ENCODE measurements at places on chromosomes 5 and 9.

- DNase-seq = no peak
These were observed 108.7 kb upstream of the PRLR start for GRCh38 chr5:35339006-35339405.

DNA sequence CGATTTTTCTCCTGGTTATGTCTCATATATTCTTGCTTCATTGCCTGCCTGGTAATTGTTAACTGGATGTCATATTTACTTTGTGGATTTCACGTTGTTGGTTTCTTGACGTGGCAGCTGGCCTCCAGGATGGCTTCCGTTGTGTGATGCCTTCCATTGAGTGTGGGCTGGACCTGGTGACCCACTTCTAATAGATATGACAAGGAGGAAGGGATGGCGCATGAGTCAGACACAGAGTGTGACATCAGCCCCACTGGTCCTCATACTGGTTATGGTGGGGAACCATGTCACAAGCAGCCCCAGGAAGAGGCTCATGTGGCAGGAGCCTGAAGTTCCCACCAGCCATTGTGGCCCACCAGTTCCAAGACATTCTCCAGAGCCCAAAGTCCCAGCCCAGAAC is 6.4 kb upstream of the PAEP start:
- no peak for DNase-seq

GRCh38 chr5:154487541-154487940 is 9.5 kb upstream of the HAND1 start:
- DNase-seq = peak; percentile 88

DNA sequence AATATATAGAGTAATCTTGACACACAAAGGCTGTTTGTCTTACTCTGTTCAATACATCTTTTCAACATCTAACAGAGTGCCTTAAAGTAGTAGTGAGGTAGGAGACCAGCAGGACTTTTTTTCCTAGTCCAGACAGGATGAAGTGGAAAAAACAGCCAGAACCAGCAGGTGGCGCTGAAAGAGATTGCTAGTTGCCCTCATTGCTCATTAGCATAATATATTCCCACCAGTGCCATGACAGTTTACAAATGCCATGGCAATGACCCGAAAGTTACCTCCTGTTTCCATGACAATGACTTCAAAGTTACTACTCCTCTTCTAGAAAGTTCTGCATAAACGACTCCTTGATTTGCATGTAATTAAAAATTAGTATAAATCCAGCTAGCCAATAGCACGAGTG is 387.4 kb downstream of the ACTL7B start:
- DNase-seq = peak; percentile 8

GRCh38 chr5:174323878-174324281 is 278.4 kb downstream of the NSG2 start:
- peak; percentile 46 for DNase-seq

- DNase-seq = no peak
These were observed 8.0 kb downstream of the RGS3 start for GRCh38 chr9:113471566-113471965.

DNA sequence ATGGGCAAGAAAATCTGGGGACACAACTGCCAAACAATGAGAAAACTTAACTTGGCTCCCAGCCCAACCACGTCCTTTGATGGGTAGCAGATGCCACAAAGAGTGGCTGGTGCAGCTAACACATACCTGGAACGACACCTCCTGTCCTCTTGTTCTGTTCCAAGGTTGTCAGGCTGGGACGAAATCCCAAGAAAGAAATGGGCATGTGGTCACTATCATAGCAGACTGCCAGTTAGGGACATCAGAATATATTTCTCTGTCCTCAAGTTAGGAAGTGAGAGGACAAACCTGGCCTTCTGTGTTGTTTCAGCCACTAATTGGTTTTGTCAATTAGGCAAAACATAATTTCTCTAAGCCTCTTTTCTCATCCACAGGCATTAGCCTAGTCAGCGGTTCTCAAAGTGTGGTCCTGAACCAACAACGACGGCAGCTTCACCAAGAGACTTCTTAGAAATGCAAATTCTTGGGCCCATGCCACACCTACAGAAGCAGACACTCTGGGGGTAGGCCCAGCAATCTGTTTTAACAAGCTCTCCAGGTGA is 63.4 kb downstream of the RAPGEF1 start:
- no peak for DNase-seq

DNA sequence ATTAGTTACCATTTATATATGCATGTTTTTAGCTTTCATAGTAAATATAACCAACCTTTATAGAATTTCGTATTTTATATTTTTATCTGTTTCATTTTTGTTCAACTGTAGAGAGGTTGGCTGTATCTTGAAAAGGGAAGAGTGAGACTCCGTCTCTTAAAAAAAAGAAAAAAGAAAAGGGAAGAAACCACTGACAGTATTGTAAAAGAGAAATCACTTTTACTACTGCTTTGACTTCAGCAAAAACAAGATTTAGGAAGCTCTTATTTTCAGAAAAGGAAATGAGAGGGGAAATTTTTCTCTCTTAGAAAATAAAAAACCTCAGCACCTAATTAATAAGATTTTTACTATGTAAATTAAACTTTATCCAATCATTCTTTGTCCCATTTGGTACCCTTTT is 14.4 kb downstream of the POLK start:
- DNase-seq = no peak

DNA sequence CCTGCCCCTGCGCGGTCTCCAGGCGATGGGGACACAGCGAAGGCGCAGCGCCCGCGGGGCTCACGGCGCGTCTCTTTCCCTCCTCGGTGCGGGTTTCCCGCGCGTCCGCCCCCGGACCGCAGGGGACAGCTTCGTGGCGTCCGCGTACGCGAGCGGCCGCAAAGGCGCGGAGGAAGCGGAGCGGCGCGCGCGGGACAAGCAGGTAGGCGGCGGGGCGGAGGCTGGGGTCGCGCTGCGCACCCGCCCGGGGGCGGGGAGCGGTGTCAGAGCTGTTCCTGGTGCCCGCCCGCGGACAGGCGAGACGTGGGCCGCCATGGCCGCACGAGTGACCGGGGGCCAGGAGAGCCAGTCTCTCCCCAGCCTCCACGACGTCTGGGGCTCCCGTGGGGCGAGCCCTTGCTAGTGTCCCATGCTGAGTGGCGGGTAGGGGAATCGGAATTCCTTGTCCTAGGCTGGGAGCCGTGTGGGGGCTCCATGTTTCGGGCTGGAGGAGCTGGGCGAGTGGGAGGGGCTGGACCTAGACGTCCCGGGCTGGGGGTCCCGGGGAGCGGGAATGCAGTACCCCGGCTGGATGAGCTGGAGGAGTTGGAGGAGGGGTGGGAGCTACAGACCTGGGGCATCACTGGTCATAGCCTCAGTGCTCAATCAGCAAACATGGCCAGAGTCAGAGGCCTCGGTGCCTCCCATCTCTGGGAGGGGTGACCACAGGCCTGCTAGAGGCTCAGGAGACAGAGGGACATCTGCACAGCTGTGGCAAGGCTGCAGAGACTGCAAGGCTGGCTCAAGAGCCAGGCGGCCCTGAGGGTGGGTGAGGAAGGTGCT is 968 bp downstream of the NKD2 start:
- no peak for DNase-seq

DNA sequence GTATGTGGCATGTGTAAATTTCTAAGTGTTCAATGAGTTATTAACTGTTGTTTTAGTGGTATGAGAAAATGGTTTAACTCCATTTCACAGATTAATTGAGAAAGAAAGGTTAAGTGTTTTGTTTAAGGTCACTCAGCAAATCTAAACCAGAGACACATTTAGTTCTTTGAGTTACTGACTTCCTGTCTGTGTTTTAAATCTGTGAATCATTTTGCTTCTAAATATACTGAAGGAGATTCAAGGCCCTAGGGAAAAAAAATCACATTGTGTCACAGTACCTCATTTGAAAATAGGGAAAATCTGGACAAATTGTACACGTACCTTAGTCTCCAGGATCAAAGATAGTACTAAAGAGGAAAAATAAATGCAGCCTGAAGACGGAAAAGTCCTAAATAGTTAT is 368.2 kb downstream of the TMEM161B start:
- DNase-seq = no peak

- DNase-seq = no peak
These were observed 8.9 kb downstream of the F2R start for GRCh38 chr5:76724871-76725270.

GRCh38 chr9:133375724-133376654 is at the start of the genes STKLD1 and SURF4:
Gene STKLD1, plus strand, starts transcription at chr9:133376366. Its CDS starts 108 bp downstream, at chr9:133376474.
Gene SURF4, minus strand, starts transcription at chr9:133376060. Its CDS starts 91 bp downstream, at chr9:133375969.
- DNase-seq = peak; percentile 100
